Right lobe of liver (tissue), 6 donors: ENCODE measurements at places on chromosomes 16 and 17.

- no peak for DNase-seq
- H3K36me3 ChIP-seq: no peaks in the 10 kb centered on the region
- no peaks in the 10 kb centered on the region for H3K27me3 ChIP-seq
- peaks cover 4% of the 10 kb centered on the region for H3K4me1 ChIP-seq
Measured at GRCh38 chr17:47311420-47311819, 12.3 kb upstream of the EFCAB13 start.

- H3K27ac ChIP-seq: no peak overlapping the region
- H3K27me3 ChIP-seq: peaks cover 7% of the 10 kb centered on the region
- no peak for DNase-seq
- H3K4me1 ChIP-seq: peaks cover 10% of the 10 kb centered on the region
- no peaks in the 10 kb centered on the region for H3K36me3 ChIP-seq
Measured at GRCh38 chr17:63480826-63481487, 4.1 kb downstream of the ACE start.

- no peaks in the 10 kb centered on the region for H3K27me3 ChIP-seq
- H3K36me3 ChIP-seq: peaks cover 12% of the 10 kb centered on the region
- H3K4me3 ChIP-seq: no peak overlapping the region
- H3K4me1 ChIP-seq: no peaks in the 10 kb centered on the region
Measured at GRCh38 chr17:67974598-67975066, 21.6 kb downstream of the C17orf58 start.

DNA sequence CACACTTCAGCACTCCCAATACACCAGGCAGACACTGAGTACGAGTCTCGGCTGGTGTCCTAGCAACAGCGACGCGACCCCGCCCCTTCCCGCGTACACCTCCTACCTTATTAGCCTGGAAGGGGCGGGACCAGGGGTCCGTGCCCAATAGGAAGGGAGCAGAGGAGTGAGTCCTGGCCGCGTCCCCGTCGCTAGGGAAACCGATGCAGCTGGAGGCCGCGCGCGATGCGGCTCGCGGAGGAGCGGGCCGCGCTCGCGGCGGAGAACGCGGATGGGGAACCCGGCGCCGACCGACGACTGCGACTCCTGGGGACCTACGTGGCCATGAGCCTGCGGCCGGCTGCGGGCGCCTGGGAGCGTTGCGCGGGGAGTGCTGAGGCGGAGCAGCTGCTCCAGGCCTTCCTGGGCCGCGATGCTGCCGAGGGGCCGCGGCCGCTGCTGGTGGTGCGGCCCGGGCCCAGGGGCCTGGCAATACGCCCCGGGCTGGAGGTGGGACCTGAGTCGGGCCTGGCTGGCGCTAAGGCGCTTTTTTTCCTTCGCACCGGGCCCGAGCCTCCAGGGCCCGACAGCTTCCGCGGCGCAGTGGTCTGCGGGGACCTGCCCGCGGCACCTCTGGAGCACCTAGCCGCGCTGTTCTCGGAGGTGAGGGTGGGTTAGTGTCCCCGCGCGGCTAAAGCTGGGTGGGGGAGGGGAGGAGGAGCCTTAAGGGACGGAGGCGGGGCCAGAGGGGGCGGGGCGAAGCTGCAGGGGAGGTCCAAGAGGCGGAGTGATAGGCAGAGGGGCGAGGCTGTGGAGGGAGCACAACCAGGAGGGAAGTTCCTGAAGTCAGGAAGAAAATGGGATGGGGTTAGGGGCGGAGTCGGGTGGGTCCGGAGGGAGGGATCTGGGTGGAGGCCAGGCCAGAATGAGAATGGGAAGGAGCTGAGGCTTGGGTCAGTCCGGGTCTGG, at the start of gene DNAH9:
DNAH9 (plus strand) TSS at position 197 of the 948 bp plus-strand sequence; CDS start at position 226, 29 bp downstream.
- peak within 1 kb of the TSS; percentile 43 for H3K4me3 ChIP-seq
- no peaks in the 10 kb centered on the region for H3K36me3 ChIP-seq
- peak; percentile 95 for DNase-seq
- H3K4me1 ChIP-seq: no peaks in the 10 kb centered on the region
- no peaks in the 10 kb centered on the region for H3K27me3 ChIP-seq

DNA sequence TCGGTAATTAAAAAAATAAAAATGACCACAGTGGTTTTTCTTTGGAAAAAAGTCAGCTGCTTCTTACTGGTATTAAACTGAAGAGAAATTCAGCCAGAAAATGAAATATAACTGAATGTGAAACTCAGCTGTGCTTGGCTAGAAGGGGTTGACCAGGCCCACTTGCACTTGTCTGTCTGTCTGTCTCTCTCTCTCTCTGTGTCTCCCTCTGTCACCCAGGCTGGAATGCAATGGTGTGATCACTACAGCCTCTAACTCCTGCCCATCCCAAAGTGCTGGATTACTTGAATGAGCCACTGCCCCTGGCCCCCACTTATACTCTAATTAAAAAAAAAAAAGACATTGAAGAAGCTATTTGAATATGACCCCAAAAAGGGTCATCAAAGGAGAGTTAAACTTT, 17.3 kb upstream of the AKAP1 start:
- no peak for DNase-seq
- H3K36me3 ChIP-seq: no peaks in the 10 kb centered on the region
- no peaks in the 10 kb centered on the region for H3K27me3 ChIP-seq
- peaks cover under 1% of the 10 kb centered on the region for H3K4me1 ChIP-seq

DNA sequence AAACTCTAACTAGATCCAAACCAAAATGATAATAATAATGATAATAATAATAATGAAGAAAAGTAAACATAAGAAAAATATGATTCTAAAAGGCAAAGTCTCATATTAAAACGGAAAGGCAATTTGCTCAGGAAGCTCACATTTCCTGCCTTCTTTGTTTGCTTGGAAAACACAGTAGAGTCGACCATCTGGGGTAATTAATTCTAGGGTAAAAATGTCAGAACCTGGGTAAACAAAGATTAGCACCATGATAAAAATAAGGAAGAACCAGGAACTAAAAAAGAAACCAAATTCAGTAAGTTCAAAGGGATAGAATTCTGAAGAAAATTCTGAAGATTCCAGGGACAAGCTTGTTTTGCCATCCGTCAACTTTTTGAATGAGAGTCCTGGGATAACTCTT, 16.2 kb downstream of the KRABD2 start:
- H3K4me3 ChIP-seq: no peak overlapping the region
- no peak overlapping the region for H3K27ac ChIP-seq
- H3K36me3 ChIP-seq: no peaks in the 10 kb centered on the region
- H3K27me3 ChIP-seq: no peaks in the 10 kb centered on the region

DNA sequence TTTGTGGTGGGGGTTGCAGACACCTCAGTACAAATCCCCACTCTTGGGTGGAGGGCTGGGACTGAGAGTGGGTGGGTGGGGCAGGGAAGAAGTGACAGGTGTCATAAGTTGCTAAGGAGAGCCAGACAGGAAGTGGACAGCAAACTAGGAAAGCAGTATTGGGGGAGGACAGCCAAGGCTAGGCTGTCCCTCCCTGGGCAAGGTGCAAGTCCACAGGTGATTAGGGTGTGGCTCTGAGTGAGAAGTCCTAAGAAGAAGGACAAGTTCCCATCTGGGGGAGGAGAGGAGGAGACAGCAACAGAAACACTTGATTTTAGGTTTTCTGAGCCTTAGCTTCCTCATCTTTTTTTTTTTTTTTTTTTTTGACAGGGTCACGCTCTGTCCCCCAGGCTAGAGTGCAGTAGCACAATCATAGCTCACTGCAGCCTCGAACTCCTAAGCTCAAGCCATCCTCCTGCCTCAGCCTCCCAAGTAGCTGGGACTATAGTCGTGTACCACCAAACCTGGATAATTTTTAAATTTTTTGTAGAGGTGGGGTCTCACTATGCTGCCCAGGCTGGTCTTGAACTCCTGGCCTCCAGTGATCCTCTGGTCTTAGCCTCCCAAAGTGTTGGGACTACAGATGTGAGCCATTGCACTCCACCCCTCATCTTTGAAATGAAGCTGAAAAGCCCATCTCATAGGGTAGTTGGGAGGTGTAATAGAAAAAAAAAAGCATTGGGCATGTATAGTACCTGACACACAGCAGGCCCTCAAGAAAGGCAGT, 2.5 kb downstream of the MAPK3 start:
- H3K4me3 ChIP-seq: no peak overlapping the region
- peaks cover 15% of the 10 kb centered on the region for H3K4me1 ChIP-seq
- no peaks in the 10 kb centered on the region for H3K27me3 ChIP-seq
- no peak overlapping the region for H3K27ac ChIP-seq

DNA sequence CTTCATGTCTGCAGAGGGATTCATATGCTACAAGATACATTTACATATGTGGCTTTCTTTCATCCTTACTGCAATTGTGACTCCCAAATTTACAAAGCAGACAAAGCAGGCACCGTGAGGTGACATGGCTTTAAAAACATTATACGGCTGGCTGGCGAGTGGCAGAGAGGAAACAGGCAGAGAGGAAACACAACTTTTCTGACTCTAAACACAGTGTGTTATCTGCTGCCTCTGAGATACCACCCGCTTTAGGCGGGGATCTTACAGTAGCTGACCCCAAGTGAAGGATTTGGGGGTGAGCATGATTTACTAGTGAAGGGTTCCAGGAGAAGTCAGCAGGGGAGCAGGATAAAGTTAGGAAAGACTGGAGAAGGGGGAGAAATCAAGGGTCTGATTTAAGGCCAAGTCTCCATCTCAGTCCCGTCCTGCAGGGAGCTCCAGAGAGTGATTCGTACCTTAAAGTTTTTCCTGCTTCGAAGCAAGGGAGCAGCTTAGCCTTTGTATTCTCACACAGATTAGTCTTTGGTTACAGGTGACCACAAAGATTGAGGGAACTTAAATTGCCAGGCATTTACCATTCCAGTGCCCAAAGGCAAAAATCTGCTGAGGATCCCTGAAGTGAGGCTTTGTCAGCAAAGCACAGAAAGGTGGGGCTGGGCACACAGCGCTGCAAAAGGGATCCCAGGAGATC, 355.0 kb downstream of the GRIN2A start:
- DNase-seq: no peak
- no peaks in the 10 kb centered on the region for H3K4me1 ChIP-seq
- no peaks in the 10 kb centered on the region for H3K27me3 ChIP-seq
- no peak overlapping the region for H3K4me3 ChIP-seq
